Peyer's patch (tissue), 4 donors: ENCODE measurements at places on chromosomes 2 and 18. TPM values are rescaled to one million over a fixed set of nuclear protein-coding genes. Genes with fewer than 3 reads are reported as not detected.

The GPR55 gene
- 4.0 TPM for total RNA-seq

The IDH1 gene
- total RNA-seq: 233 TPM

The ATP6V1C2 gene
- total RNA-seq: 0.54 TPM

The CD302 gene
- total RNA-seq: 37.7 TPM

The PIEZO2 gene
- total RNA-seq: 5.8 TPM

The TRIM54 gene
- not detected for total RNA-seq

The GAREM2 gene
- 0.94 TPM for total RNA-seq

The UGT1A10 gene
- total RNA-seq: 19.0 TPM

The GDF7 gene
- total RNA-seq: 1.7 TPM

The APLF gene
- total RNA-seq: 1.2 TPM

The LYPD6 gene
- total RNA-seq: 1.6 TPM

The CTDP1 gene
- 28.4 TPM for total RNA-seq

The ASB18 gene
- total RNA-seq: not detected

The UGT1A5 gene
- not detected for total RNA-seq

The LOXL3 gene
- total RNA-seq: 0.88 TPM

The MERTK gene
- 8.6 TPM for total RNA-seq

The COMMD1 gene
- 36.8 TPM for total RNA-seq

The NXPH2 gene
- not detected for total RNA-seq

The CDKL4 gene
- 0.70 TPM for total RNA-seq

The ELOA2 gene
- not detected for total RNA-seq

The CPSF3 gene
- total RNA-seq: 20.1 TPM

The GRP gene
- not detected for total RNA-seq

The IGFBP5 gene
- 93.1 TPM for total RNA-seq

The VPS4B gene
- 68.7 TPM for total RNA-seq

The PSMA8 gene
- total RNA-seq: not detected

The PLA2R1 gene
- 49.2 TPM for total RNA-seq

The NFATC1 gene
- 2.1 TPM for total RNA-seq

The NYAP2 gene
- total RNA-seq: not detected

The HAT1 gene
- 14.2 TPM for total RNA-seq

The VSNL1 gene
- not detected for total RNA-seq

The POTEI gene
- not detected for total RNA-seq

The REG1A gene
- total RNA-seq: 632 TPM

The C2orf78 gene
- total RNA-seq: not detected

The ARMC9 gene
- total RNA-seq: 10.0 TPM

The SEPTIN10 gene
- 54.4 TPM for total RNA-seq

The R3HDM1 gene
- 88.3 TPM for total RNA-seq

The TCF23 gene
- total RNA-seq: not detected

The NTSR2 gene
- not detected for total RNA-seq

The VWA3B gene
- total RNA-seq: not detected

The GAL3ST2 gene
- not detected for total RNA-seq

The SMYD1 gene
- 0.67 TPM for total RNA-seq

The CCDC74B gene
- total RNA-seq: not detected

The CRYGD gene
- total RNA-seq: not detected

The TOGARAM2 gene
- 1.1 TPM for total RNA-seq
